Hepatic stellate cell (primary cell): ENCODE measurements at places on chromosomes 12 and 14.
A peak's percentile ranks its signal among the peaks of the same experiment; 100 is the strongest.

- no peak for DNase-seq
Measured at GRCh38 chr12:54024127-54024526, 4.1 kb upstream of the HOXC6 start.

- DNase-seq = no peak
Measured at GRCh38 chr12:48601013-48601756, 31.3 kb upstream of the LALBA start.

DNA sequence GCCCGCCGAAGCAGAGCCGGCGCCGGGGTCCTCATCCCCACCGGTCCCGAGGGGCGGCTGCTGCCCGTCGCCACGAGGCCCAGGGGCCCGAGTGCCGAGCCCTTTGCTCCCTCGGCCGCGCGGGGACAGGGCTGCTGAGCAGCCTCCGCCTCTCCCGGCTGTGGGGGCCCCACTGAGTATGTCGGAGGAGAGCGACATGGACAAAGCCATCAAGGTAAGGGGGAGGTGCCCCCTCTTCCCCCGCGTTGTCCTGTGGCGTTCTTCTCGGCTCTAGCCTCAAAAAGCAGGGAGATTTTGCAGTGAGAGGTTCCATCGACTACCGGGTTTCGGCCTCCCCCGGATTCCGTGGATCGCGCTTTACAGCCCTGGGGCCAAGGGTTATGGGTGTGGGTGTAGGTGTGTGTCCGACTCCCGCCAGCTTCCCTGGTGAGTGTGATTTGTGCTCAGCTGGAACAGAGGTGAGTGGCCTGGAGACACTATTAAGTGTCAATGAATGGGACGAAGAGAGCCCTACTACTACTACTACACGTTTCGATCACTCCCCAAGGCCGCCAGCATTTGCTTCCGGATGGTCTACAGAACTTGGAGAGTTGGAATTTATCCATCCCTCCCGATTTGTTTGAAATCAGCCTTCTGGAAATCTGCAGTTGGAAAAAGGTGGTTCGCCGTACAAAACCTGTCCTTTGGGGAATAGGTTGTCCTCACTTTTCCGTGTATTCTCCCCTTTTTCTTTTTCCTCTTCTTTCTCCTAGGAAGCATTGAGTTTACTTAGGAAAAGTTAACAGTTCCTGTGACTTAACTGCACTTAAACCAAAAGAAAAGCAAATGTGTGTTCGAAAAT, 748 bp downstream of the MAPKAPK5 start:
- peak; percentile 31 for DNase-seq

DNA sequence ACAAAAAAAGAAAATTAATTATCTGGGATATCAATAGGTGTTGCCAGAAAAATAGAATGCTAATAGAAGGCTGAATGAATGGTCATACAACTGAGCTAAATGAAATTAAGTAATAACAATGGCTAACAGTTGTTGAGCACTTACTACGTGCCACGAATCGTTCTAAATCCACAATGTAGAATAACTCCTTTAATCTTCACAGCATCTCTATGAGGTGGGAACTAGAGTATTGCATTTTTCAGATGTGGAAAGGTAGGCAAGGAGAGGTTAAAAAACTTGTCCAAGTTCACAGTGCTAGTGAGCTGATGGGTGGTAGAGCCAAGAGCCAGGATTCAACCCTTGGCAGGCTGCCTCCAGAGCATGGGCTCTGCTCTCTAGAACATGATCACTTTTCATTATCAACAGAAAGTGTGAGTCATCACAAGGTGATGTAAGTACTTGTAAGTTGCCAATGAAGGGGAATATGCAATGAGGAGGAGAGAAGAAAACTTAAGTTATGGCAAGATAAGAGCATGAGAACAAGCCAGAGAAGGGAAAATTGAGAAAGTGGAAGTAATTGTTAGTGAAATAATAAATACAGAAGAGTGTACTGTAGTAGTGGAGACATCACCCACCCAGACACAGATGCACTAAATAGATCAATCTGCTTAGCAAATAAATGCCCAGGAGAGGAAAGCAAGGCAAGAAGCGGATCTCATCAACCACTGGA, 122.1 kb downstream of the PRKD1 start:
- DNase-seq = peak; percentile 17

GRCh38 chr12:132618683-132619043, at the start of gene P2RX2:
TSS of gene P2RX2 (plus strand) at chr12:132618776. CDS start at chr12:132618817, 41 bp downstream.
- DNase-seq = no peak

DNA sequence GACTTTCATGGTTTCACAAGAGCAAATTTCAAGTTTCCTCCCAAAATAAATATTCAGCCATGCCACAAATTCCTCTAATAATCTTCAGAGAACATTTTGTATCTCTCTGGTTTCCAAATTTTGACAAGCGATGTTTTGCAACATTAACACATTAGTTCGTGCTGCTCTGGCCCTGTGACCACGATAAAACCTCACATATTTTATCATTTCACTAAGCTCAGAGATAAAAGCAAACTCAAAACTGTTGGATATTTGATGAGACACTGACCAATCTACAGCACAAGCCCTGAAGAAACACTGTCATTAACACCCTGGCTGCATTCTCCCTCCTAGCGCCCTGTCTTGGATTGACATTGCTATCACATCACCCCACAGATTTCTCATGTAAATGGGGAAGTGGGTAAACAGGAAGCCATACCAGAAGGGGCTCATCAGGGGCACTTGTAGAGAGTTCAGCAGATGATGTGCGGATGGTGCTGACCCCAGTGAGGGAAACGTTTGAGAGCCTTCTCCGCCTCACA, 264.3 kb downstream of the PRKD1 start:
- DNase-seq = no peak

- no peak for DNase-seq
Measured at GRCh38 chr14:87830443-87831096, 162.4 kb downstream of the GALC start.

GRCh38 chr12:89215196-89215595, 137.1 kb downstream of the DUSP6 start:
- no peak for DNase-seq

GRCh38 chr12:107619831-107620230, 65.8 kb upstream of the PWP1 start:
- DNase-seq = no peak

DNA sequence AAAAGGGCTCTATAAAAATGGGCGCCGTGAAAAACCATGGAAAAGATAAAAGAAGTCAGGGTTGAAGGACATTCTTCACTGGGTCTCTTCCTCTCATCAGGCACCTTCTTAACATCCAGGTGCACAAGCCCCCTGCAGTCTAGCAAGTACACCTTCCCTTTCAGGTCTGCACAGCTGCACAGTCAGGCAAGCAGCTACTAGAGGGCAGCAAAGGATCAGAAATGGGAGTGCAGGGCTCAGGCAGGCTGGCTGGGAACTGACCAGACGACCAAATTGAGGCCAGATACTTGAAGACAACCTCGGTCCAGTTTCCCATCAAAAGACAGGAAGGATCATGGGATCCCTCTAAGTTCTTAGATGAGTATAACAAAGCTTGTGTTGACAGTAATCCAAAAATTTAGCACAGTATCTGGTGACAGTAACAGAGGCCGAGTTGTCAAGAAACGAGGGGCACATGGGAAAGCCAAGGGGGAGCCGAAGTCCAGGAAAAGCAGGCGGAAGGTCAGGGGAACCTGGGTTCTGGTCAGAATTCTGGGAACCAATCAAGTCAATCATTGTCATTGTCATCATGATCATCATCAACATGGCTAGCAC, 10.1 kb upstream of the GRIP1 start:
- peak; percentile 7 for DNase-seq

GRCh38 chr14:104206281-104206904, 68.0 kb downstream of the KIF26A start:
- no peak for DNase-seq

GRCh38 chr12:107760207-107760808, 629 bp downstream of the PRDM4 start:
- peak; percentile 17 for DNase-seq

- no peak for DNase-seq
Measured at GRCh38 chr14:29227631-29228030, 461.0 kb downstream of the FOXG1 start.

DNA sequence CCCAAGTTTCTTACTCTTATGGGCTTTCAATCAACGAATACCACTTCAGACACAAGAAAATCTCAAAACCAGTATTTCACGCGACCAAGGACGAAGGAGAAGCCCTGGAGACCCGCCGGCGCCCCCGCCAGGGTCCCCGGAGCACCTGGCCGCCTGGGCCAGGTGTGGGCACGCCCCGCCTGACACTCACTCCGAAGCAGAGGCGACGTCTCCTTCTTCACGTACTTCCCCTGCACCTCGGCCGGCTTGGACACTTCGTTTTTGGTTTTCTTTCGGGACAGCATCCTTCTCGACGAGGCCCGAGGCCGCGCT, 466 bp downstream of the SAV1 start:
- DNase-seq = no peak

- DNase-seq = no peak
Measured at GRCh38 chr12:92612611-92613010, 90.2 kb upstream of the PLEKHG7 start.

DNA sequence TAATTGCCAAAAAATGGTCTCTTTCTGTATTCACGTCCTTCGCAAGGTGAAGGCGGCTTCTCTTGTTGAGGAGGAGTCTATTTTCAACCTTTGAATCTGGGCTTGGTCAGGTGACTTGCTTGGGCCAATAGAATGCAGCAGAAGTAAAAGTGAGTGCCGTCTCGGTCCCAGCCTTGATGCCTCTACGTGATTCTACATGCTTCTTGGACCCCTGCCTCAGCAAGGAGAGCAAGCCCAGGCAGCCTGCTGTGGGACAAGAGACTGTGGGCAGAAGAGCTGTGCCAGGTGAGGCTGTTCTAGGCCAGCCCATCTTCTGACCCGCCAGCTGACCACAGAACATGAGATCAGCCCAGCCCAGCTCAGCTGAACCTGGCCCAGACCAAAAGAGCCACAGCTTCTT, 39.1 kb upstream of the CCDC63 start:
- DNase-seq = no peak

GRCh38 chr12:91413581-91414546, 231.2 kb upstream of the DCN start:
- no peak for DNase-seq

- DNase-seq = no peak
Measured at GRCh38 chr12:106249411-106250135, 1.8 kb upstream of the CKAP4 start.

DNA sequence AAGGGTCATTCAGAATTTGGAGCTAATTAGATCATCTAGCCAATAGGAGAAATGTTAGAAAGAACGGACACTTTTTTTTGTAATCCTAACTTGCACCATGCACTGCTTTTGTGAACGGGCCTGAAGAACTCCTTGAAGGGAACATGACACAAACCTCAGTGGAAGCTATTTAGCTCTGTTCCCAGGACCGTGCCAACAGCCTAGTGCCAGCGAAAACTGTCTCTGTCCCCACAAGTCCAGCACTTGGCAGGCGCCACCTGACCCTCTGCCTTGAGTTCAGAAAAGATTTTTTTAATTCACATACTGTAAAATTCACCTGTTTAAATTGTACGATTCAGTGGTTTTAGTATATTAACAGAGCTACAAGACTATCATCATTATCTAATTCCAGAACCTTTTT, 31.3 kb upstream of the KCNA5 start:
- DNase-seq = no peak

GRCh38 chr14:68692216-68692615, 100.7 kb downstream of the ZFP36L1 start:
- DNase-seq = no peak

GRCh38 chr14:100336618-100337530, 13.7 kb downstream of the SLC25A47 start:
- no peak for DNase-seq

DNA sequence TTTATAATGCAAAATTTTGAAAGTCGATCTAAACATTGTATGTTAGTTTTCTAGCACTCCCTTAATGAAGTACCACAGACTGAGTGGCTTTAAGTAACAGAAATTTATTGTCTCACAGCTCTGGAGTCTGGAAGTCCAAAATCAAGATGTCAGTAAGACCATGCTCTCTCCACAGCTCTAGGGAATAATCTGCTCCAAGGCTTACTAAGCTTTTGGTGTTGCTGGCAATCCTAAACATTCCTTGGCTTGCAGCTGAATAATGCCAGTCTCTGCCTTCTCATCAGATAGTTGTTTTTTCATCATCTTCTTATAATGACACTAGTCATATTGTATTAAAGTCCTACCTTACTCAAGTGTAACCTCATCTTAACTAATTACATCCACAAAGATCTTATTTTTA, 102.2 kb downstream of the RASSF9 start:
- no peak for DNase-seq

DNA sequence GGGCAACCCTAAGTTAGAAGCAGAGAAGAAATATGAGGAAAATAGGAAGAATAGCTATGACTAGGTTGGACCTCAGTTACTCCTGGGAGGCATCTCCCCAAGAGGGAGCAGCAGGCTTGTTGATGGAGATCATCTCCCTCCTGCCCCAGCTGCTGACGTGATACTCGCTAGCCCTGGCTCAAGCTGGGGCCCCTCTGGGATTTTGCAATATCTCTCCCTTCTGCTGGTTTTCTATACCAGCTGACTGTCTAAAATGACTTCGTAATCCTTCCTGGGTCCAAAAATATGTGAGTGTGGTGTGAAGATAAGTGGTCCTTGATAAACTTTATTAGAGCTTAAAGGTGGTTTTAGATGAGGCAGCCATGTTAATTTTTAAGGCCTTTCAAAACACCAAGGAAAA, 4.5 kb upstream of the HECTD4 start:
- DNase-seq = no peak

DNA sequence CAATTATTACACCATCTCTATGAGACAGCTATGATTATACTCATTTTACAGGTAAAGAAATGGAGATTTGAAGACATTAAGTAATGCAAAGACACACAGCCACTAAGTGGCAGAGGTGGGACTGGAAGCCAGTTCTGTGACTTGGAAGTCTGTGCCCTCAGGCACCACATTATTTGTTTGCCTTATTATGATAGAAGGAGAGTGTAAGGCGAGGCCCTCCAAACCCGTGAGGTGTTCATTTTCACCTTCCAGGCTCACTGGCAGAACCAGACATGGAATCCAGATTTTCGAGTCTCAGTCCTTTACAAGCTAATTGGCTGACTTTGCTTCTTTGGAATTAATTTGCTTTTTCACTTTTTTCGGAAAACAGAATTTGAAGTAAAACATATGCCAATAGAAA, 107.9 kb downstream of the CAND1 start:
- DNase-seq = no peak

GRCh38 chr12:132858718-132859266, 28.6 kb downstream of the CHFR start:
- DNase-seq = no peak

DNA sequence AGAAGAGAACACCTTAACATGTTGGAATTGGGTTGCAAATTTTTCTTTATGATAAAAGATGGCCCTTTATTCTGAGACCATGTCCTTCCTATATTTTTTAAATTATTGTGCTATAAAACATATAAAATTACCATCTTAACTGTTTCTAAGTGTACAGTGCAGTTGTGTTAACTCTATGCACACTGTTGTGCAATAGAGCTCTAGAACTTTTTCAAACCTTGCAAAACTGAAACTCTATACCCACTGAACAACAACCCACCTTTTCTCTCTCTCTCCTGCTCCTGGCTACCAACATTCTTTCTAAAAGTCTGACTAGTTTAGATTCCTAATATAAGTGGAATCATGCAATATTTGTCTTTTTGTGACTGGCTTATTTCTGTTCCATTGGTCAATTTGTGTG, 7.8 kb upstream of the CPM start:
- DNase-seq = no peak
